ENCODE measurements at places on chromosomes 13 and 19. TPM values are rescaled to one million over a fixed set of nuclear protein-coding genes. Genes with fewer than 3 reads are reported as not detected.

The PRR12 gene
- polyA plus RNA-seq: 10.3 TPM

The ZNF541 gene
- polyA plus RNA-seq: 0.26 TPM

The ZNF430 gene
- 13.1 TPM for polyA plus RNA-seq

The CD209 gene
- polyA plus RNA-seq: not detected

The CBY2 gene
- 0.19 TPM for polyA plus RNA-seq

The CEACAM7 gene
- not detected for polyA plus RNA-seq

The KIR3DL1 gene
- polyA plus RNA-seq: not detected

DNA sequence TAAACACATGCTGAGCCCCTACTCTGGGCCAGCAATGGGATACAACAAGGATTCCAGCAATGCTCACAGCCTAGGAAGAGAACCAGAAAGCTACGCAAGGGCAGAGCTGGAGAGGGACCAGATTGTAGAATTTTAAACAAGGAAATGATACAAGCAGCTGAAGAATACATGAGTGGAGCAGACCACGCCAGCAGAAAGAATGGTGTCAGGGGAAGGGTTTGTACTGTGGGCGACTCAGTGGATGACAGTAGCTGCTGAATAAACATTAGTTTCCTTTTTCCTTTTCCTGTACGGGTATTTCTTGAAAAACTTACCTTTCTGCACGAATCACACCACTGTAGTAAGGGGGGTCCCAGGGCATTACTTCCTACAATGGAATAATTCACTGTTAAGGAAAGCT lies 30.7 kb downstream of the MIPEP start:
- no peak for DNase-seq

GRCh38 chr13:80339912-80340650 lies 845 bp downstream of the SPRY2 start:
- DNase-seq: peak; percentile 31

GRCh38 chr19:45424191-45425058 lies 708 bp upstream of the ERCC1 start:
- DNase-seq: peak; percentile 82

GRCh38 chr19:33339016-33339984 lies 34.2 kb upstream of the CEBPG start:
- DNase-seq: no peak

GRCh38 chr13:74593688-74594087 lies 459.5 kb upstream of the KLF12 start:
- no peak for DNase-seq

DNA sequence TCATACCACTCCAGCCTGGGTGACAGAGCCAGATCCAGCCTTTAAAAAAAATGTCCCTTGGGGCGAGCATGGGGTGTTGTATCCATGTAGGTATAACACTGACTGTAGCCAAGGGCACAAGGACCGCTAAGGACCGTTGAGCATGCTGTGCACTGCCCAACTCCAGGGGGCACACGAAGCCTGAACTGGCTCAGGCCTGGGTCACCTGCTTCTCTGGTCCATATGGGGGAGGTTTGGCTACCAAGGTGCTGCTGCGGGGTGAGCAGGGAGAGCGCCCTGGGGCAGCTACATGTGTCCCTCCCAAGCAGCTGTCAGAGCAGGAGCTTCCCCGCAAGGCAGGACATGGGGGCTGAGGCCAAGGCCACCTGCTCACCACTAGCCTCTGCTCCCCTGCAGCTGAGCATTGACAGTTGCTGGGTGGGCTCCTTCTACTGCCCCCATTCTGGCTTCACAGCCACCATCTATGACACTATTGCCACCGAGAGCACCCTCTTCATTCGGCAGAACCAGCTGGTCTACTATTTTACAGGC lies 16.3 kb downstream of the CATSPERG start:
- no peak for DNase-seq

DNA sequence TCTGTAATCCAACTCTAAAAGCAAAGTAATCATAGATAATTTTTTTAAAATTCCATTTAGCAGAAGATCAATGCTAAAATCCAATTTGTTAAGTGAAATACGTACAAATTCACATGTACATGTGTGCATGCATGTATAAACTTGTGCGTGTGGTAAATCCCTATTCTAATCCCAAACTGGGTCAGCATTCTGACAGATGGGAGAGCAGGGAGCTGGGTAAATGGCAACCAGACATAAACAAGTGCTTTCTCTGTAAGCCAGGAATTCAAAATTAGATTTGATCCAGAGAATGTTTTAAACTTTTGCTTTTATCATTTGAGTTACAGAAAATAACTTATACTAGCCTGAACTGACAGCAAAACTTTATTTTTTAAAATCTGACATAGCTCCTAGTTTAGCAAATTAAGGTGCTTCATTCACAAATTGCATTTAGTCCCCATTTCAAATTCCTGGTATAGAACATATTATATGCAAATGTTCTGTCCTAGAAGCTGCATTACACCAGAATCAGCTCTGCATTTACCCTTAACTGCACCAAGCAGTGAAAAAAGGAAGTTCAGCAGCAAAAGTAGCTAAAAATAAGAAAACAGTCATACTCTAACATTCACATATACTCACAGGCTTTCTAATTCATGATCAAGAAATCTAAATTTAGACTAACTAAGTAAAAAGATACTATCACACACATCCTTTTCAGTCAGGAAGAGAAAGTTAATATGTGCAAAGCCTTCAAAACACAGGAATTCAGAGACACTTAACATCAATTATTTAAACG lies 32.6 kb downstream of the UBL3 start:
- no peak for DNase-seq

DNA sequence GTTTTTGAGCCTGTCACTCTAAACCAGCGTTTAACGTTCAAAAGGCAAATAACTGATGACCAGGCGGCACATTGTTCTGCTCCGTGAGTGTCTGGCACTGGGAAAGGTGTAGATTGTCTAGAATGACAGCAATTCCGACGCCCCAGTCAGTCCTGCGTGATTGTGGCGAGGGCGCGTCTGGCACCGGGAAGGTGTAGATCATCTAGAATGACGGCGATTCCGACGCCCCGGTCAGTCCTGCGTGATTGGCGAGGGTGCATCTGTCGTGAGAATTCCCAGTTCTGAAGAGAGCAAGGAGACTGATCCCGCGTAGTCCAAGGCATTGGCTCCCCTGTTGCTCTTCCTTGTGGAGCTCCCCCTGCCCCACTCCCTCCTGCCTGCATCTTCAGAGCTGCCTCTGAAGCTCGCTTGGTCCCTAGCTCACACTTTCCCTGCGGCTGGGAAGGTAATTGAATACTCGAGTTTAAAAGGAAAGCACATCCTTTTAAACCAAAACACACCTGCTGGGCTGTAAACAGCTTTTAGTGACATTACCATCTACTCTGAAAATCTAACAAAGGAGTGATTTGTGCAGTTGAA lies 26.1 kb upstream of the NDUFS7 start:
- peak; percentile 75 for DNase-seq

GRCh38 chr13:40598569-40598968 lies 67.9 kb downstream of the FOXO1 start:
- DNase-seq: no peak

- DNase-seq: peak; percentile 64
These were observed 568 bp downstream of the ATP11A start for GRCh38 chr13:112690283-112690929.

GRCh38 chr19:53538378-53539109 lies 599 bp downstream of the ZNF331 start:
- peak; percentile 11 for DNase-seq

- DNase-seq: no peak
These were observed 151.1 kb downstream of the KATNAL1 start for GRCh38 chr13:30156270-30156669.

DNA sequence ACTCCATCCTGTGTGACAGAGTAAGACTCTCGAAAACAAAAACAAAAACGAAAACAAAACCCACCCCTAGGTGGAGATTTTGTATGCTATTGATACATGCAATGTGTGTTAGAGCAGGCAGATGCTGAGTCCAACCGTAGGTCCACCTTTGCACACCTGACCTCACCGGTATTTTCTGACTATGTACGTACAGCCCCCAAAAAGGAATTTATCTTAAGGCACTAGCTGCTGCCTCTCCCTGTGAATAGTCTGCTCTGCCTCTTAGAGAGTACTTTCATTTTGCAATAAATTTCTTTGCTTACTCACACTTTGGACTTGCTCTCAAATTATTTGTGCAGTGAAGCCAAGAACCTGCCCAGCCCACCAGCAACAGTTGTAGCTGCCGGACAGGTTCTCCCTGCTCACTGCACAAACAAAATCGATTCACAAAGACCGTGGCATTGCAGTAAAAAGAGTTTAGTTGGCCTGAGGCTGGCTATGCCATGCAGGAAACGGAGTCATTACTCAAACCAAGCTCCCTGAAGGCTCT lies 8.2 kb upstream of the ZNF77 start:
- no peak for DNase-seq
